M059J (cell line): ENCODE measurements at places on chromosomes 11 and 22.

DNA sequence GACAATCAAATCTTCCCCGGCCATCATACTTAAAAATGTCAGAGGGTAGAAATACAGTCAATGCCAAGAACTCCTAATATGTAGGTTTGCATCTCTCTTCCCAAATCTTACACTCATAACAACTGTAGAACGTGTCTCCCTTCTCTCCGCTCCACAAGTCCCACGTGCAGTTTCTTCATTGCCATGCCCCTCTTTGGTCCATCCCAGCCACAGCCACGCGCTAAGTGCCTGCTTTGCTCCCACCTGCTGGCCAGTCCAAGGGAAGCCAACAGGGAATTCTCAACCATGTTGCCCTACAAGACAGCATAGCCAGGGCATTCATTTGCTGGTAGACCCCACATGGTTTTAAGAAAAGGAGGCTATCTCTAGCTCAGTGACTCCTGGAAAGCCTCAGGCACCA lies 420.6 kb upstream of the ISX start:
- no peak for DNase-seq

DNA sequence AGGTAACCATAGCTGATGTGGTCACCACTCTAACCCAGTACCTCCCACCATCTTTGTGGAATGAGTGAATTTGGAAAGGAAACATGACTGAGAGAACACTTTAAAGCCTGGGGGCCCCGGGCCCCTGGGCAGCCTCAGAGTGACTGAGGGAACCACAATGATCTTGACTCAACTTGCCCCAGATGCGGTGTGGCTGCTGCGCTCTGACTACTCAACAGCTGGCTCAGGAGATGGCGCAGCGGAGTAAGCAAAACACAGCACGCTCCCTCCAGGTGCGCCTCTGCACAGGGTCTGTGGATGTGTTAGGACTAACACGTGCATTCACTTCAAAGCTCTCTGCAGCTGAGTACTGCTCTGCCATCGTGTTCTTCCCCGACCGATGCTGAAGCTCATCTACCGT lies 5.9 kb downstream of the RNF215 start:
- DNase-seq = no peak

DNA sequence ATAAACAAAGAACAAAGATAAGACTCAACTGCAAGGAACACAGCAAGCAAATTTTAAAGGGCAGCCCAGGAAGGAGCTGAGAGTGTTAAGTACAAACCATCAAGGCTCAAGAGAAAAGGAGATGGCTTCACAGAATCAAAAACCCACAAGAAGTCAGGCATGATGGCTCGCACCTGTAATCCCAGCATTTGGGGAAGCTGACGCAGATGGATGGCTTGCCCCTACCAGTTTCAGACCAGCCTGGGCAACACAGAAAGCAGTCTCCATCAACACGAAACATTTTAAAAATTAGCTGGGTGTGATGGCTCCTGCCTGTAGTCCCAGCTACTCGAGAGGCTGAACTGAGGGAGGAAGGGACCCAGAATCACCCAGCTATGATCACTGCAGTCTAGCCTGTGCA lies 32.6 kb downstream of the MAPK1 start:
- no peak for DNase-seq

GRCh38 chr22:25447067-25447685 lies 117.3 kb upstream of the GRK3 start:
- no peak for DNase-seq

- DNase-seq = no peak
Observed at GRCh38 chr22:30447656-30448055, 22.1 kb downstream of the MTFP1 start.

DNA sequence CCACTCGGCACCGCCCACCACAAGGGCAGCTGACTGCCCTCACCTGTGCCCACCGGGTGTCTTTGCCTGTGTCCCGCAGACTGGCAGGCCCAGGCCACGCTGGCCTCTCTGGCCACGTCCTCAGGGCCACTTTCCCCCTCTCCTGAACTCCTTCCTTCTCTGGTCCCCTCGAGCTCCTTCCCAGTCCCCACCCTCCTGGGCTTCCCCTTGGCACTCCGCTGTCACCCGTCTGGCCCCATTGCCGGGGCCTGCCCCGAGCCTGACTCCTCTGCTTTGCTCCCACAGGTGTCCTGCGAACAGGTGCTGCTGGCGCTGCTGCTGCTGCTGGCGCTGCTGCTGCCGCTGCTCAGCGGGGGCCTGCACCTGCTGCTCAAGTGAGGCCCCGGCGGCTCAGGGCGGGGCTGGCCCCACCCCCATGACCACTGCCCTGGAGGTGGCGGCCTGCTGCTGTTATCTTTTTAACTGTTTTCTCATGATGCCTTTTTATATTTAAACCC lies 14.2 kb downstream of the MCAT start:
- no peak for DNase-seq

DNA sequence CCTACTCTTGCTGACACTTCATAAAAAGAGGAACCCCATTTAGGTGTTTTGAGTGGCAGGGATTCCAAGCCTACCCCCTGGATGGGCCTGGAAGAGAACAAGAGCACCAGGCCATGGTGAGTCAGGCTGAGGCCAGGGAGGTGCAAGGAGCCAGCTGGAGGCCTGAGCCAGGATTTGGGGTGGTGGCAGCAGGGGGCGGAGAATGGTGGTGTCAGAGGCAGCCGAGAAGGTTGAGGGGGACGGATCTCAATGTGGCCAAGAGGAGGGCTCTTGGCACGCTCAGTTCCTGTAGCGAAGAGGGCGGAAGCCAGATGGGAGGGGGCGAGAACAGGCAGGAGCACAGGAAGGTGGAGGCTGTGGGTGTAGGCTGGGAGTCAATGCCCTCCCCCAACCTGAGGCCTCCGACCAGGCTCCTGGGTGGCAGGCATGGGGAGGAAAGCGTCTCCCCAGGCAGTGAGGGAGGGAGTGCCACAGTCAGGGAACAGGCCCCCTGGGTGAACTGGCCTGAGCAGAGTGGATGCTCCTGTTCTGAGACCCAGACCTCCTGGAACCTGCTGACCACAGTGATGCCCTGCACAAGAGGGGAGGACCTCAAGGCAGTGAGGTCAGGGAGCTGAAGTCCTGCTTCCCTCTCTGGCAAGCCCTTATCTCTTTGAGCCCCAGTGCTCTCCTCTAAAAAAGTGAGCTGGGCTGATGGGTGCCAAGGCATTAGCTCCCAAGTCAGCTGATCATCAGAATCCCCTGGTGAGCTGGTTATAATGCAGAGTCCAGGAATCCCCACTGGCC lies 13.9 kb downstream of the RTN4RL2 start:
- peak; percentile 43 for DNase-seq
